ENCODE measurements at places on chromosomes 6 and 20.

GRCh38 chr6:102686461-102686860 is 1293.0 kb downstream of the GRIK2 start:
- peak; percentile 6 for DNase-seq

- peak; percentile 77 for DNase-seq
Observed at GRCh38 chr20:7392542-7393206, 547.6 kb downstream of the HAO1 start.

GRCh38 chr6:165941249-165941775 is 226.3 kb downstream of the TBXT start:
- no peak for DNase-seq

DNA sequence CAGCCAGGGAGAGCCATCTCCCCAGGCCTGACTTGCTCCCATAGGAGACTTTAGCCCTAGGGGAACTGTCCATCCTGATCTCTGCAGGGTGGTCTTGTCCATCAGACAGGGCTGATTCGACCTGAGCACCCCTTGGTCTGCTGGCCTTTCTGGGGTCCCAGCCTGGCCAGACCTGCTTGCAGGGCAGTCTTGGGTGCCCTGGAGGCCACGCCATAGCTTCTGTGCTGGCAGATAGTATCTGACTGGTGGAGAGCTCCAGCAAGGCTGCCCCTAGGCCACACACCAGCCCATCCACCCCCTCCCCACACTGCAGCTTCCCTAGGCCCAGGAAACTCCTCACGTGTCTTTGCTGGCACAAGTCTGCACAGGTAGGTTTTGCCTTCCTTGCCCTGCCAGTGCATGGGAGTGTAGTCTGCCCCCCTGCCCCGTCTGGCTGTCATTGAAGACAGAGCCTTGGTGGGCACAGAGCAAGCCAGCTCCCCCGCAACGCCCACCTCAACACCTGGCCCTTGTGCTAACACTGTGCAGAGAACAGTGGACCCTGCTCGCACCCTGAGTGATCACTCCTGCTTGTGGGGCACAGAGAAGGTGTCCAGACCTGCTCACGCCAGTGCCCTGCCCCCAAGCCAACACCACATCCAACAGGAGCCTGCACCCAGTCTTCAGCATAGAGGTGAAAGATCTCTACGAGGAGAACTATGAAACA is 32.4 kb downstream of the CCN2 start:
- DNase-seq, result no peak

GRCh38 chr6:25407431-25407830 is 128.3 kb downstream of the CARMIL1 start:
- DNase-seq, result no peak

DNA sequence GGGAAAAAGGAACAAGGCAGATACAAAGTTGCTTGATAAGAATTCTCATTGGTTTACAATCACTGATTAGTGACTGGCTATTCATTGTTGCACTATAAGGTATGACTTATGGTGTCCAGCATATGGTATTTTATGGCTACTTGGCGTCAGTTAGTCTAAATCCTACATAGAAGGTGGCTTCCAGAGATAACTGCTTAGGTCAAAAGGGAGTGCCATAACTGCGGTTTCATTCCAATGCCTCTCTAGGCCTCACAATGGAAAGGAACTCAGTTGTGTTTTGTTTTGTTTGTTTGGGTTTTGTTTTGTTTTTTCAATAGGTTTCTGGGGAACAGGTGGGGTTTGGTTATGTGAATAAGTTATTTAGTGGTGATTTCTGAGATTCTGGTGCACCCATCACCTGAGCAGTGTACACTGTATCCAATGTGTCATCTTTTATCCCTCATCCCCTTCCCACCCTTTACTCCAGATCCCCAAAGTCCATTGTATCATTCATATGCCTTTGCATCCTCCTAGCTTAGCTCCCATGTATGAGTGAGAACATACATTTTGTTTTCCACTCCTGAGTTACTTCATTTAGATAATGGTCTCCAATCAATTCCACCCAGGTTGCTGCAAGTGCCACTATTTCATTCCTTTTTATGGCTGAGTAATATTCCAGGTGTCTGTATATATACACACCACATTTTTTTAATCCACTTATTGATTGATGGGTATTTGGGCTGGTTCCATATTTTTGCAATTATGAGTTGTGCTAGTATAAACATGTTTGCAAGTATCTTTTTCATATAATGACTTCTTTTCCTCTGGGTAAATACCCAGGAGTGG is 7.0 kb downstream of the GOPC start:
- DNase-seq, result no peak

- no peak for DNase-seq
Observed at GRCh38 chr20:40565682-40566040, 123.4 kb downstream of the MAFB start.

GRCh38 chr20:535958-536357 is 7.6 kb downstream of the CSNK2A1 start:
- DNase-seq, result no peak

DNA sequence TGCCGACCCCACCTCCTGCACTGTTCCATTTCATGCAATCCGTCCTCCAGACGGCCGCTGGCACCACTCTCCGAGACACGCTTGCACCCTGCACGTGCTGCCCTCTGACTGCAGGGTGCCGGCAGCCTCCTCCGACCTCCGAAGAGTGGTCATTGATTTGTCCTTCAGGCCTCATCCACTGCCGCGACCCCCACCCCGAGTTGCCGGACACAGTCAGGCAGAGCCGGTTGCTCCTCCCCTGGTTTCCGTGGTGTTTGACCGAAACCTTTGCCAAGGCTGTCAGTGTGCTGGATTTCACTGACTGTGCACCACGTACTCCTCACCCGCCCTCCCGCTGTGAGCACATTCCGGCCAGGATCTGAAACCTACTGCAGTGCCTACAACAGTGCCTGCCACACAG is 156.4 kb upstream of the PDE10A start:
- DNase-seq, result peak; percentile 47

DNA sequence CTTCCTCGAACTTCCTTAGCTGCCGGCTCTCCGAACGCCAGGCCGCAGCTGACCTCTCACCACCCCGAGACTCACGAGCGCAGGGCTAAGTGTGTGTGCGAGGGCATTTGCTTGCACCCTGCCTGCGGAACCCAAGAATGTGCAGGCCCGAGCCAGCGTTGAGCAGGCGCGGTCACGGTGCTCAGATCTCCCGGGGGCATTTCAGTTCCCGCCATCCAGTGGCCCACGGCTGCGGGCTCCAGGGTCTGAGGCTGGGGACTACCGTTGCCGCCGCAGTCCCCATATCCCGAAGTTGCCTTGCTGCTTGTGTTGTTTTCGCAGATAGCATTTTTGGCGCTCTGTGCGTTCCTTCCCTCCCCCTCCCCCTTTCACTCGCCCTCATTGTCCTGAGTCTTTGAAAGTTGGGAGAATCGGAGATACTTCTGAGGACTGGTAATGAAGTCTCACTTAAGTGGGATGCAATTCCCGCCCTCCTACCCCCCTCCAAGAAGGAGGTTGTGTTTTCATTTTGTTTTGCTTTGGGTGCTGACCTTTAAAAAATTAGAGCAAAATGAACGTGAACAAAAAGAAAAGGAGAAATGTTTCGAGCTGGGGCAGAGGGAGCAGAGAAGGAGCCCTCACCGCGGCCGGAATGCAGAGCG is 1.7 kb downstream of the NR2E1 start:
- DNase-seq, result peak; percentile 74

GRCh38 chr6:33678233-33678931 is 33.1 kb downstream of the UQCC2 start:
- no peak for DNase-seq

DNA sequence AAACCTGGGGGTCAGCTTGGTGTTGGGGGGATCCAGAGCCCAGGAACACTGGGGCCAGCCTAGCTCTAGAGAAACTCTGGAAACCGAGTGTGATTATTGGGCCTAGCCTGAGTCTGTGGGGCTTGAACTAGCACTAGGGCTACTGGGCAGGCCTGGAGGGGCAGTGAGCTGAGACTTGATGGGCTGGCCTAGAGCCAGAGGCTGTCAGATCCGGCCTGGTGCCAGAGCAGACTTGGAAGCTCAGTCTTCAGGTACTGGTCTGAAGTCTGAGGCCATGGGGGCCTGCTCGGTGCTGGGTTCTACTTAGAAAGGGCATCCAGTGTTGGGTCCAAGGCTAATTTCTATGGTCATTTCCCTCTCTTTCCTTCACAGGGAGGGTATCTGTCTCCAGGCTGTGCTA is 2.7 kb downstream of the DEFB112 start:
- DNase-seq, result no peak

DNA sequence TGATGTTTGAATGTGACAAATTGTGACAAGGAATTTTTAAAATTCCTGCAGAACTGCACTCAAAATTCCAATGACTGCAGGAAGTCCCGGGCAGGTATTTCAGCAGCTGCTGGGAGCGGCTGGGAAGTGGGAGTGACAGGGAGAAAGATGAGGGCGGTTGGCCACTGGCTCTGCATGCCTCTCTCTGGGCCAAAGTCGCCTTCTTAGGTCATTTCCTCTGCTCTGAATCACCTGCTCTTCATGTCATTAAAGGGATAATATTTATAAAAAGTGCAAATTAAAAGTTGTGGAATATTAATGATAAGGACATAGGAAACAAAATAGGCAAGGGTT is 43.9 kb downstream of the RAMACL start:
- no peak for DNase-seq

DNA sequence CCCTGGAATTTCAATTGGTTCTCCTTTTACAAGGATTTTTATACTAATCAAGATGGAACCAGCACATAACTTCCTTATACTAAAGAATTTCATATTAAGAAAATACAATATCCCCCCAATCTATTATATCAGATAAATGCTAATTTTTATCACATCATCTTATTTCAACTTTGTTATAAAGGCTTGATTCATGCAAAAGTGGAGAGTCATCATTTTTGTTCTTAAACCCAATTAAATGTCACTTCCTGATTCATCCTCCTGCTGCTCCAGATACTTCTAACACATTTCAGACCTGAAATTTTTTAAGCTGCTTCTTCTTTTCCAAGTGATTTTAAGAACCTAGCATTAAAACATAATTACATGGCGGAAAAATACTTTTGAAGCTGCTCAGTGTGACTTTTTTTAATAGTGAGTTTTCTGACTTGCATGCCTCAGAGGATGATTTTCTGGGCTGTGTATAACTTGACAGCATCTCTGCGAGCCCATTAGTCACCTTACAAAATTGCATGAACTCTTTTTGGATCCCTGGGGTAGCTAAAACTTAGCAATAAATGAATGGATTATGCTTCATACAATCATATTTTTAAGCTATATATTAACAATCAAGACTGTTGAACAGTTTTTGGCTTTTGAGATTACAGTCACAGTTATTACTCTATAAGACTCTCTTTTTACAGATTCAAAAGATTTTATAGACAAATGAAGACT is 134.1 kb downstream of the ELOVL4 start:
- no peak for DNase-seq

DNA sequence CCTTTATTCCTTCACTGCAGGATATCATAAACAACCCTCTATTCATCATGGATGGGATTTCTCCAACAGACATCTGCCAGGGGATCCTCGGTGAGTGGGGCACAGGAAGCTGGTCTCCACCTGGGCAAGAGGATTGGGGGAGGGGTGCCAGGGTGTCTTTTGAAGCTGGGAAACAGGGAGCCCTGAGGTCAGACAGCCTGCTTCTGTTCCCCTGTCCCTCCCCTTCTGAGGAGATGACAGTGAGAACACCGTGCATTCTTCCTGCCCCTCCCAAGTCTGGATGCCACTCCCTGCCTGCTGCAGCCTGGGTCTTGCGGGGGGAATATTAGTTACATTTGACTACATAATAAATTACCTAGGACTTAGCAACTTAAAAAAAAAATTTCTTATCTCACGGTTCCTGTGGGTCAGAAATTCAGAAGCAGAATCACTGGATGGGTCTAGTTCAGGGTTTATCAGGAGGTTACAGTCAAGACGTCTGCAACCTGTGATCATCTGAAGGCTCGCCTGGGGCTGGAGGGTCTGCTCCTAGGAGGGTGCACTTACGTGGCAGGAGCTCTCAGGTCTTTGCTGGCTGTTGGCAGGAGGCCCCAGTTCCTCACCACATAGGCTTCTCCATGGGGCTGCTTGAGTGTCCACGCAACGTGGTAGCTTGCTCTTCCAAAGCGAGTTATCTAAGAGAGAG is 11.4 kb downstream of the CAPN11 start:
- no peak for DNase-seq

DNA sequence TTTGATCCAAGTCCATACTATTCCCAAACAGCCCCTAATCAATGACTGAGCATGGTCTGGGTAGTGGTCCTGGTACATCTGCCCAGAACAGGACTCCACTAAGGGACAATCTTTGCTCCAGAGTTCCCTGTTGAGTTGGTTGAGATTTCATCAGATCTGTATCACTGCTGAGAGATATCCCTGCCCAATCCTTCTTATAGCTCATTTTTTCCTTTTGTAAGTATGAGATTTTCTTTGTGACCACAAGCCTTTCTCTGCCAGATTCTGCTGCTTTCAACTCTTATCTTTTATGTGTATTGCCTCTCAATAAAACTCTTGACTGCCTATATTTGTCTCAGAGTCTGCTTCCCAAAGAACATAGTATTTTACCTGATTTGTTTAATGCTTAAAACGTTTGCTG is 46.2 kb upstream of the LAMA2 start:
- DNase-seq, result no peak

DNA sequence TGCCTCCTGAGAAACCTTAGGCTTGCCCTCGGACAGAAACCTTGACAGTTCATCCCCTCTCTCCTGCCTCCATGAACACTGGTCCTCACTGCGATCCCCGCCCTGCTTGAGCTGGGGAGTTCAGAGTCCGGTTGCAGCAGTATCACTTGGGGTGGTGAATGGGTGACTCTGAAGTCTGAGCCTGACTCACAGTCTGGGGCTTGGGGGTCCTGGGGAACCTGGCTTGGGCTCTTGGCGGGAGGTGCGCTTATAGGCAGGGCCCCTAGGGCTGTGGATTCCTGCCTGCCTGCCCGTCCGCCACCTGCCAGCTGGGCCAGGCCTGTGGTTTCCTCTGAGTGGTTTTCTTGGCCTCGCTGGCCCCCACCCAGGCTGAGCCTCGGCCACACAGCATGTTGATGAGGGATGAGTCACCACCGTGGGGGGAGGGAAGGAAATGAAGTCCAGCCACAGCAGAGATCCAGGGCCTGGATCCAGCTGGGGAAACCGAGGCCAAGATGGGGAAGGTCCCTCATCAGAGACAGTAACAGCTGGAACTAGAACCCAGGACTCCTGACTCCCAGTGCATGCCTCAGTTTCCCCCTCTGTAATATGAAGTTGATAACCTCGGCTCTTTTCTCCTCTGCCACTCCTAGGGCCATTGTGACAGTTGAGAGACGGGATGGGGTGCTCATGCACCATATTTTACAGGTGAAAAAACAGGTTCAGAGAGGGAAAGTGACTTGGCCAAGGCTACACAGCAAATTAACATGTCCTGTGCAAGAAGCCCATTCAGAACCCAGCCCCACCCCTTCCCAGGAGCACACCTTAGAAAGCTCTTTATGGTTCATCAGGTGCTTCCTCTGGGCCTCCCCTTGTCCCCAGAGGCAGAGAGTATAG is 9.2 kb downstream of the FOXS1 start:
- no peak for DNase-seq

Measured in retina (tissue), 1 donor.